ENCODE measurements at places on chromosomes 7 and 10. TPM values are rescaled to one million over a fixed set of nuclear protein-coding genes. Genes with fewer than 3 reads are reported as not detected.

The IFIT1B gene
- not detected for total RNA-seq

The CALHM3 gene
- total RNA-seq: not detected

DNA sequence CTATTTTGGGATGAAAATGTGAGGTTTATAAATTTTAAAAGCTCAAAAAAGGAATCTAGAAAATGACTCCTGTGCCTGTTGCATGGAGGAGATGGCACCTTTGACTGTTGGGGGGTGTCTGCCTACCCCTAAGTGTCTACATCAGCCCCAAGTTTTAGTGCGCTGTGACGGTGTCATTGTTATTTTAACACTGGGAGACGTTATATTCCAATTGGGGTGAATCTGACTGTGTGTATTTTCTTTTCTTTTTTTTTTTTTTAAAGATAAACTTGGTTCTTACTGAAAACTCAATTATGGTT, 517 bp downstream of the SRGN start:
- H3K4me1 ChIP-seq: peaks cover 54% of the 10 kb centered on the region
- H3K4me3 ChIP-seq: peak overlapping the region; percentile 88
- peak; percentile 80 for DNase-seq
- no peaks in the 10 kb centered on the region for H3K27me3 ChIP-seq
- H3K36me3 ChIP-seq: peaks cover 42% of the 10 kb centered on the region
- peak overlapping the region; percentile 93 for H3K27ac ChIP-seq

- no peak overlapping the region for H3K4me3 ChIP-seq
- H3K4me1 ChIP-seq: no peaks in the 10 kb centered on the region
- no peaks in the 10 kb centered on the region for H3K36me3 ChIP-seq
- peaks cover 3% of the 10 kb centered on the region for H3K27me3 ChIP-seq
These were observed 142.9 kb upstream of the ZMIZ1 start for GRCh38 chr10:78925800-78926319.
